ENCODE measurements at places on chromosomes 1 and 21.

DNA sequence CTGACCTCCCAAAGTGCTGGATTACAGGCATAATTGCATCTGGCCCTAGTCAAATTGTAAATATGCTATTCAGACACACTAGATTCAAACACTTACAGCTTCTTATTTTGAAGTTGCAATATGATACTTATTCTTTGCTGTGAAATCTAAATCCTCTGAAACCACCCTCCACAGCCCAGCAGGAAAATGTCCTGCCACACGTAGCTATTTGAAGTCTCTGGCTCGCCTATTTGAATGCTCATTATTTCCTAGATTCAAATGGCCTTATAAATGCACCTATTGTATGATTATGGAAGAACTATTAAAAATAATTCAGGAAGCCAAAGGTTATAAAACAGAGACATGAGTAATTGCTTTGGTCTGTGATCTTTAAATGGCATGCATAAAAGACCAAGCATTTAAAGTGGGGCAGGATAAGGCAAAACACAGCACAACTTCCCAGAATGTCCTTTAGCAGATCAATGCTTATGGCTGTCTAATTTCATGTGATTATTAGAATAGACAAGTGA is 26.6 kb upstream of the FBXO28 start:
- no peak for DNase-seq

GRCh38 chr1:82161700-82162141 is 361.0 kb downstream of the ADGRL2 start:
- no peak for DNase-seq

DNA sequence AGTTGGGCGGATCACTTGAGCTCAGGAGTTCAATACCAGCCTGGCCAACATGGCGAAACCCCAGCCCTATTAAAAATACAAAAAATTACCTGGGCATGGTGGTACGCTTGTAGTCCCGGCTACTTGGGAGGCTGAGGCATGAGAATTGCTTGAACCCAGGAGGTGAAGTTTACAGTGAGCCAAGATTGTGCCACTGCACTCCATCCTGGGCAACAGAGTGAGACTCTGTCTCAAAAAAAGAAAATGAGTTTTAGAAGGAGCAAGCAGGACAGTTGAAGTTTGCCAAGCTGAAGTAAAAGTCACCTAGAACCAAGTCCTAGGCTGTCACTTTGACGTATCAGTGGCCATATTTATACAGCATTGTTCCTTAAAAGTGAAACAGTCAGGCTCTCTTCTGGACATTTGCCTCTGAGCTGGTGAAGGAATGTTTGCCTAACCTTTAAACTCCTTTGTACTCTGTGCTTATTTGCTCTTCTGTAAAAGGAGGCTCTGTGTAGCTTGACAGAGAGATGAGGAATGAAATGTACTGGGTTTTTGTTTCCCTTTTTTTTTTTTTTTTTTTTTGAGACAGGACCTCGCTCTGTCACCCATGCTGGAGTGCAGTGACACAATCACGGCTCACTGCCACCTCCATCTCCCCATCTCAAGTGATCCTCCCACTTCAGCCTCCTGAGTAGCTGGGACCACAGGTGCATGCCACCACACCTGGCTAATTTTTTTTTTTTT is 2.8 kb downstream of the RAB4A start:
- DNase-seq, result no peak

DNA sequence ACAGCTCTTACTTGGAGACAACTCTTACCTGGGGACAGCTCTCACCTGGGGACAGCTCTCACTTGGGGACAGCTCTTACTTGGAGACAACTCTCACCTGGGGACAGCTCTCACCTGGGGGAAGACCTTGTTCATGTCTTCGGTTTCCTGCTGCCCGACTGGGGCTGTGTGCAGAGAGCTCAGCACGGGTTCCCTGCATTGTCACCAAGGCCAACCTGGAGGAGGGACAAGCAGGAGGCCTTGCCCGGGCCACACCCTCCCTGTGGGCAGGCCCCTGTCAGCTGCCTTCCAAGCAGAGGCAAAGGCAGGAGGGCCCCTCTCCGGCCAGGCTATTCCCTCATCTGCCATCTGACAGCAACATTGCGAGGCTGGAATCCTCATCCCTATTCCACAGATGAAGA is at the start of gene LDLRAD1:
LDLRAD1 (minus strand) TSS at position 208 of the 400 bp plus-strand sequence; CDS start at position 134, 74 bp downstream.
- no peak for DNase-seq

DNA sequence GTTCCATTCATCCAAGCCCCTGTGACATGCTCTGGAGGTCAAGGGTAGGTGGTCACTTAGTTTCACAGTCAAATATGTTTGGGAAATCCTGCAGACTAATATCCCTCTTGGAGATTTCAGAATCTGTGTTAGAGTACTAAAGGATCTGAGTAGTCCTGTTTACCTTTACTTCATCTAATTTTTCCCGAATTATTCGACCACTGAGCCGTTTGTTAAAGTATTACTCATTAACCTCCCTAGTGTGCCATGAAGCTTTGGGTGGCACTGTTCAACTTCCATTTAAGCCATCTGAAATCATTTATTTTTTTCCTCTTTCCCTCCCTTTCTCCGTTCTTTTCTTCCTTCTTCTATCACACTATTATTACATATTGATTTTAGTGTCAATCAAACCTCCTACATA is 109.9 kb downstream of the NGF start:
- DNase-seq, result no peak

DNA sequence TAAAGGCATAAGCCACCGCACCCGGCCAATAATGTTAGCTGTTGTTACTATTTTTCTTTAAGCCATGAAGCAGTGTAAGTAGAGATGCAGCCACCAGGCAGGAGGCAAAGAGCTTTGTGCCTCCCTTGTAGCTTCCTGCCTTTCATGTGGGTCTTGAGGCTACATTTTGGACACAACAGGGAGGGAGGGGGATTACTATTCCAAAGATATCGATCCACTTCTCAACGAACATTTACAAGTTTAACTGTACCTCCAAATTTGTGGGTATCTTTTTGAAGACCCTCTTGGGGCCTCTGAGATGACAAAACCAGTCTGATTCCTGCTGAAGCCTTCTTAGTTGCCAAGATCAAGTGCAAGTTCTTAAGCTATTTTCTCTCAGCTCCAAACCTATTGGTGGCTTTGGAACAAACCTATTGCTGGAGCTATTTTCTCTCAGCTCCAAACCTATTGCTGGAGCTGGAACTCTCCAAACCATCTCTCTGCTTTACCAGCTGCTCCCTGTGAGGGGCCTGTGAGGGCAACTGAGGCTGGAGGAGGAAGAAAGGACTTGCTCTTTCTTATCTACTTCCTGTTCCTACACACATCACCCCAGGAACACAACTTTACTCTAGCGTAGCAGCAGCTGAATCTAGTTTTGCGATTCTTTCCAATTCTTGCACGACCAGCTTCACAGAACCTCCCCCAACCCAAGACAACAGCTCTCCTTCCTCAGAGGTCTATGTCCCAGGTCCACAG is 16.1 kb upstream of the RCAN3 start:
- no peak for DNase-seq

All from head of caudate nucleus (tissue), 42 donors.